Thymus (tissue), 14 donors: ENCODE measurements at places on chromosomes 2 and 18.

GRCh38 chr2:34627003-34627402 lies 1027.9 kb upstream of the FAM98A start:
- DNase-seq: no peak

DNA sequence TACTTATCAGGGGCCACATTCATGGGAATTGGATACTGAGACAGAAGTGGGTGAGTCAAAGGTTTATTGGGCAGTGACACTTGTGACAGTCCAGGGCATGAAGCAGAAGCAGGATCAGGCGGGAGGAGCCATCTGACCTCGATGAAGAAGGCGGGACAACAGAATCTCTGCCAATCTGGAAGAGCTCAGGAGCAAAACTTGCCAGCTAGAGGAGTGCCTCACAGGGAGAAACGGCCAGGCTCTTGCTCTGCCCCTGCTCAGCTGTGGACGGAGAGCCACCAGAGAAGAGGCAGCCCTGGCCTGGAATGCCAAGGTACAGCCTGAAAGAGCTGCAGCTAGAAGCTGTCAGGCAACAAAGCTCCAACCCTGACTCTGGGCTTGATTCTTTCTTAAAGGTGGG lies 16.9 kb downstream of the DAW1 start:
- no peak for DNase-seq

- no peak for DNase-seq
Measured at GRCh38 chr2:25222477-25223121, 54.2 kb upstream of the POMC start.

DNA sequence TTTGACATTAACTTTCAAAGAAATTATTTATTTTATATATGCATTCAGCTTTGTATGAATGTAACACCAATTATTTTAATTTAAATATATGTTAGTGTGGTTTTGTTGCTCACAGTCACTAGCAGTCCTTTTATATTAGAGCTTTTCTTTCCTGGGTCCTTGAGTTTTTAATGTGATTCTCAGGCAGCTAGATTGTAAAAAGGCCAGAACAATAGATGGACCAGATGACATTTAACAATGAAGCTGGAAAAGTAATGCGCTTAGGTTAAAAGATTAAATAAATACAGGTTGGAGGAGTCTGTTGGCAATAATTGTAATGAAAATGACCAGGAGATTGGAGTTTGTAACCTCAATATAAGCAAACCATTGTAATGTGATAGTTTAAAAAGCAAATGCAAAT lies 171.1 kb downstream of the FTCDNL1 start:
- no peak for DNase-seq

DNA sequence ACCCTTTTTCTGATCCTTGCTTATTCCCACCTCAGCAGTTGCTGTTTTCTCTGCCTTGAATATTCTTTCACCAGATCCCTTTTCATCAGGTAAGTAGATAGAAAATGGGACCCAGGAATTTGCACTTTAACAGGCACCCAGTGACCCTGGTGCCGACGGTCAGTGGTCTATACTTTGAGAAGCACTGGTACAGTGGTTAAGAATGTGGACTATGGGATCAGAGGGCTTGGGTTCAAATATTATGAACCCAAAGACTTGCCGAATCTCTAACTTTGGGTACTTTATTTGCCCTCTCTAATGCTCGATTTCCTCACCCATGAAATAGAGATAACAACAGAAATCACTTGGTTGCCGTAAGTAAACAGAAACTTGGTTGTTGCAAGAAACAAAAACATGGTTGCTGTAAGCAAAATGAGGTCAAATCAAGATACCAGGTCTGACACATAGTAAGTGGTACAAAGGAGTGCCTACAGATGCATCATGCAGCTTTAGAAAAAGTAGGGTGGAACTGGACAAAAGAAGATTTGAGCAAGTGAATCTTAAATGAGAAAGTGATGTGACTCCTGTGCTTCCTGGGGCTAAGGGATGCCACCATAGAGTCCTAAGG lies 69.5 kb upstream of the GLS start:
- no peak for DNase-seq

GRCh38 chr2:241560883-241561474 lies 2.4 kb downstream of the BOK start:
- no peak for DNase-seq

DNA sequence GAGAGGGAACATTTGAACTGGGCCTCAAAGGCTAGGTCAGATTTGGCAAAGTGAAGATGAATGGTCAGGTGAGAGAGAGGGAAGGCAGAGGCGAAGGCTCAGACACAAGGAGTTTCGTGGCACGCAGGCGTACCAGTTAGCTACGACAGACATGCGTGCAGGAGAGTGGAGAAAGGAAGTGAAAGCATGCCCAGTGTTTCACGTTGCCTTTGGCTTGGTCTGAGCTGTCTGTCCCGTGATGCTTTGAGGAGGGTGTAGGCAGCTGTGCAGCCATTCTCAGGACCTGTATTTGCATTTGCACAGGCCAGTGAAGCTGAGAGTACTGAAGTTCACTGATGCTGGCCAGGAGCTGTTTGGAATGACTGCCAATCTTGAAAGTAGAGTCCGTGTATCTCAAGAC lies 69.5 kb downstream of the HNRNPLL start:
- DNase-seq: no peak

DNA sequence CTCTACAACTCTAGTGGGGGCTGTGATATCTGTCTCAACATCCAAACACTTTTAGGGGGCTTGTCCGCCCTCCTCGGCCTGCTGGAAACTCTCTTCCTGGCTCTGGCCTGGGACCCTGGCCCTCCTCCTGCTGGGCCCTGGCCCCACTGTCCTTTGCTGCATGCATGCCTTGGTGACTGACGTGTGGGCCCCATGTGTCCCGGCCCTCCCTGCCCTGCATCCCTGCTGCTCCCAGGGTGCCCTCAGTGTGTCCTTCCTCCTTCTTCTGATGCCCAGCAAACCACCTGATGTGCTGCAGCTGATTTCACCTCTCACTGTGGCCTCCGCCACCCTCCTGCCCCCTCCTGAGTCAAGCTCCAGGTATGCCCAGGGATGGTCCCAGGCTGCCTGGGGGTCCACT lies 101.7 kb downstream of the SEPTIN10 start:
- DNase-seq: no peak

- no peak for DNase-seq
Measured at GRCh38 chr2:73285159-73285739, 971 bp upstream of the FBXO41 start.

DNA sequence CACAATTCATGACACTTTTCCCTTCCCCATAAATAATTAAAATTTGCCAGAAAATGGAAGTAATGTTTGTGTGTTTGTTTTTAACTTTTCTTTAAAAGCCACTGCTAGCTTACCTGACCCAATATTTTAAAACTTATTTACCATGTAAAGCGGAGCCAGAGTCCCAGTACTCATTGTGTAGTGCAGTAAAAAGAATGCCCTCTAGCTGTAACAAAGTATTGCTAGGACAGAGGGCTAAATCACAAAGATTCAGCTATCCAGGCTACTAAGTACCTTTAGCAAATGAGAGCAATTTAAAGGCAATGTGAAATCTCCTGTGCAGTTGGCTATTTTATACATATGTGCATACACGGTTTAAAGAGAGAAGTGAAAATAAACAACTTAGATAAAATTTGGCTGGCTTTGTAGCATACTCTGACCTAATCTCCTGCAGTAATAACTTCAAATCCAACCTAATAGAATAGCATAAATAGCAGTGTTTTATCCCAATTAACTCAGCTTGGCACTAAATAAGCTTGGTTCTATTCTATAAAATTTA lies 997.4 kb upstream of the PIK3C3 start:
- no peak for DNase-seq

DNA sequence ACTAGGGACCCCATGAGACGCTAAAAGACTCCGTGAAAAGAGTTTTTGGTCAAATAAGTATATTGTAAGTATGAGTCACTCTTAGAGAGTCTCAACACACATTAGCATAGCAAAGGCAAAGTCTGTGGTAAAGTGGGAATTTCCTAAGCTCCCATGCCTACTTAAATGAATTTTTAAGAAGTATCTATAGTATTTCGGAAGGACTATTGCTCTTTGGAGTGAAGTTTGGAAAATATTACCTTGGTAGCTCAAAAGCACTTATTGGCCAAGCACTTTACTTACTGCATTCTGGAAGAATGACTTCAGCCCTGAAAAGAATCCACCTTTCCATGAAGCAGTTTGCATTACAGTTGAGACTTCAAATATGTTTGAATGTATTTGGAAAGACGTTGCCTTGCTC lies 57.1 kb downstream of the CAVIN2 start:
- DNase-seq: no peak

GRCh38 chr2:138760676-138761075 lies 19.5 kb downstream of the NXPH2 start:
- DNase-seq: no peak

DNA sequence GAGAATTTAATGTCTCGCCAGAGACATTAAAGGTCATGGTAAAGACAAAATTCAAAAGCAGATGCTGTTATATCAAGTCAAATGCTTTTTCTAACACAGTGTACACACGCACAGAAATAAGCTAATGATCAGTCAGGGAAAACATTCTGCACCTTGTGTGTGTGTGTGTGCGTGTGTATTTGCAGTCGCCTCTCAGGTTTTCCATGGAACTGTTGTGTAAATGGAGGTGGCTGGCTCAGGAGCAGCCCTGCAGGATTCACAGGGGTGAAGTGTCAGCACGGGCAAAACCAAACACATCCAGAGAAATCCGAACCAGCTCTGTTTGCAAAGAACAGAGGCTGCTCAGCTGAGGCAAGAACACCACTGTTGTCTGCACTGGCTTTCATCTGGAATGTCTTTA lies 76.2 kb upstream of the YWHAQ start:
- no peak for DNase-seq

GRCh38 chr2:114919985-114920384 lies 477.5 kb downstream of the DPP10 start:
- DNase-seq: no peak

GRCh38 chr2:241728627-241729026 lies 5.8 kb upstream of the D2HGDH start:
- DNase-seq: no peak

- peak; percentile 85 for DNase-seq
Measured at GRCh38 chr2:11129598-11130449, 25.4 kb upstream of the SLC66A3 start.

GRCh38 chr2:65438137-65438899 lies 5.9 kb upstream of the SPRED2 start:
- DNase-seq: no peak

DNA sequence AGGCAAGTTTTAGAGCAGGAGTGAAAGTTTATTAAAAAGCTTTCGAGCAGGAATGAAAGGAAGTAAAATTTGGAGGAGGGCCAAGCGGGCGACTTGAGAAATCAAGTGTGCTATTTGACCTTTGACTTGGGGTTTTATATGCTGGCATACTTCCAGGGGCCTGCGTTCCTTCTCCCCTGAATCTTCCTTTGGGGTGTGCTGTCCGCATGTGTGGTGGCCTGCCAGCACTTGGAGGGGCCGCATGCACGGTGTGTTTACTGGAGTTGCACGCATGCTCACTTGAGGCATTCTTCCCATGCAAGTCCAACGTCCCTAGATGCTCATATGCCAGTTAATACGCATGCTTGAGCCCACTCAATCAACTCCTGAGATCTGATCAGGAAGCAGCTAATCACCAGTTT lies 78.3 kb upstream of the MAP4K4 start:
- DNase-seq: no peak

GRCh38 chr2:222176890-222177289 lies 121.9 kb downstream of the PAX3 start:
- DNase-seq: no peak

- no peak for DNase-seq
Measured at GRCh38 chr2:38214209-38214717, 138.3 kb upstream of the CYP1B1 start.

DNA sequence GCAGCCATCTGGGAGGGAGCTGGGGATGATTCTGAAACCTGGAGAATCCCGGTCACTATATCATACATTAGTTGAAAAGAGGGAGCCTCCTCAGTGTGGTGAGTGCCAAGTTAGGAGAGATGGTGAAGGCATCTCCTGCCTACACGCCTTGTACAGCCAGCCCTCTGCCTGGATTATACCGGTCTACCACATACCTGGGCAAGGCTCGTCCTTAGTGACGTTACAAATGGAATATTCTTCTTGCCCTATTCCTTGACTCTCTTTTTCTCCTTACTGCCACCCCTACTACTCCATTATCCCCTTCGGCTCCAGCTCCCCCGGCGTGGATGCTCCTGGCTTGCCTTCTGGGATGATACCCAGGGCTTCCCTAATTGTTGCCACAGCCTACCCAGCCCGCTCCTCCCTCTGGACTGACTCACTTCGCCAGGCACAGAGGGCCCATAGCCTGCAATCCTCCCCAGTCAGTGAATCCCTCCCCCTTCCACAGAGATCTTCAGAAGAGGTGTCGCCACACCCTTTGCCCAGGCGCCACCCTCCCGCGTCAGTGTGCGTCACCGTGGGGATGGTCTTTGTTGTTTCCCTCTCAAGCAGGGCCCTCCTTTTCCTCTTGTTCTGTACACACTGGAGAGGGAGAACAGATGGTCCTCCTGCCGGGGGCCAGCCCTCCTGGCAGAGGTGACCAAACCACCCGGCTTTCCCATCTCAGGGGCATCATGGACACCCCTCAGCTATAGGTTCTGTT lies 115.2 kb upstream of the EPAS1 start:
- DNase-seq: no peak

DNA sequence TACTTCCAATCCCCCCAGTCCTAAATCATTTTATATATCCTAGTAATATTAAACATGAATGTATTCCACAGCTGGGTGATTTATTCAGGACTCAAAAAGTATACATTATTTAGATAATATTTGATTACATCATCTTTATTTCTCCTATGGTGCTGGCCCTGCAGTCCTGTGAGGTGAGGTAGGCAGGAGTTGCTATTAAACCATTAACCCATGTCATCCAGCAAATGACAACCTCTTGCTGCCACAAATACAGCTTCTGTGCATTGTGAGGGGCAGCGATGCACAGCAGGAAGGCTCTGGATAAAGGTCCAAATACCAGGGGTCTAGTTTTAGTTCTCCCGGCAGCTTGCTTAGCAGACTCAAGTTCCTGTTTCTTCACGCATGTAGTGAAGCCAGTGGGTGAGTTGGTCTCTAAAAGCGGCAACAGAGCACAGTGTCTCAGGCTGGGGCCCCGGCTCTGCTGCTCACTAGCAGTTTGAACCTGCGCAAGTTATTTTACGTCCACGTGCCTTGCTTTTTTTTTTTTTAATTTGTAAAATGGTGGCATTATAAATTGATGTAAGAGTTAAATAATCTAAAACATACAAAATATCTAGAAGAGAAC lies 36.1 kb downstream of the INSIG2 start:
- no peak for DNase-seq

DNA sequence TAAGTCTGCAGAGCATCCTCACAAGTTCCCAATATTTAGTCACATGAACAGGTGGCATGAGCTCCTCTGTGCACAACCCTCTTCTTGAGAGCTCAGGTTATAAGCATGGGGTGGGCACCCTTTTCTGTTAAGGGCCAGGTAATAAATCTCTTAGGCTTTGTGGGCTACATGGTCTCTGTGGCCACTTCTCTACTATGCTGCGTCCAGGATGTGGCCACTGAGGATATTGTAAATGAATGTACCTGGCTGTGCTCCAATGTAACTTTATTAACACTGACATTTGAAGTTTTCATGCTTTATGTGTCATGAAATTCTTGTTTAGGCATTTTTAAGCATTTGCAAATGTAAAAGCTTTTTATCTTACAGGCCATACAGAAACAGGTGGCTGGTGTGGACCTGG lies 116.8 kb upstream of the ST6GAL2 start:
- DNase-seq: no peak
